Activated CD4-positive, alpha-beta T cell treated with anti-CD3 and anti-CD28 coated beads for 4 hours (primary cell): ENCODE measurements at places on chromosomes 6 and 20.
A peak's percentile ranks its signal among the peaks of the same experiment; 100 is the strongest.

DNA sequence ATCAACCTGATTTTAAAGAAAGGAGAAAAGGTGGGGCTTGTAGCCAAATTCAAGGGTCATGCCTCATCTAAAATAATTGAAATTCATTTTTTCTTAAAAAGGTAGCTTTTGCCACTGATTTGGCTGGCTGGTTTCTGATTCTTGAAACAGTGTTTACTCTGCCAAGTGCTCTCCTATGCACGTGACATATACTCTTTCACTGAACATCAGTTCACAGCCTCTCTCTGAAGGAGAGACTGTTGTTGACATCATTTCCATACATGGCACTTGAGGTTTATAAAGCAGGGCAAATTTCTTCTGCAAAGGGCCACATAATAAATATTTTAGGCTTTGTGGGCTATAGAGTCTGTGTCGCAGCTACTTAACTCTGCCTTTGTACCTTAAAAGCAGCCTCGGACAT, 40.4 kb upstream of the DOK5 start:
- DNase-seq: no peak

DNA sequence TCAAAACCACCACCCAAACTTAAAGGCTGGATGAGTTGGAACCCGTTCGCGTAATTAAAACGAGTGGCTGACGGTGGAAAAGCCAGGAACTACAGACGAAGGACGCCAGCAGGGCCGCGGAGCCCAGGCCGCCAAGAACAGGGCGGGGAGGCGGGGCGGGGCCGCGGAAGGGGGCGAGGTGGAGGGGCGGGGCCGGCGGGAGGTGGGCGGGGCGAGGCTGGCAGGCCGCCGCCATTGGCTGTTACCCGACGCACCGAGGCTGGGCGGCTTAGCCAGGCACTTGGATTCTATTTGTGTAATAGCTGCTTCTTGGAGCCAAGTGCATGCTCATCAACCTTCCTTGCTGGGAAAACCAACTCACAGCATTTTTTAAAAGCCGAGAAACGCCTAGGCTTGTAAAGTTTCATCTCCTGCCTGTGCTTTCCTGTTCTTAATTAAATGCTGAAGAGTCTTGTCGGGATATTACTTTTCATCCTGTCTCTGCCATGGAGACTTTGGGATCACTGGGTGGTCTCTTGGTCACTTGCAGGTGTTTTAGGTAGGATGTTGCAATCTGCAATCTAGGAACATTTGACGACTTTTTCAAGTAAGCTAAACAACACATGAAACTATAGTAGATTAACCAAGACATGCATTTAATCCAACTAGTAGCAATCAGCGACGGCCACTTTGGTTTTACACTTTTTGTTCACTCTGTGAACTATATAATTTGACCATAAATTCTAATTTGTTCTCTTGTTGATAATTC, 245.0 kb downstream of the ARID1B start:
- peak; percentile 84 for DNase-seq

- peak; percentile 5 for DNase-seq
Measured at GRCh38 chr6:160667639-160668481, 3.8 kb upstream of the LPA start.

GRCh38 chr6:68726992-68727391, 91.9 kb downstream of the ADGRB3 start:
- no peak for DNase-seq

- peak; percentile 7 for DNase-seq
Measured at GRCh38 chr20:47296950-47297349, 59.5 kb downstream of the ZMYND8 start.

- no peak for DNase-seq
Measured at GRCh38 chr6:92826633-92827032, 592.7 kb downstream of the EPHA7 start.

DNA sequence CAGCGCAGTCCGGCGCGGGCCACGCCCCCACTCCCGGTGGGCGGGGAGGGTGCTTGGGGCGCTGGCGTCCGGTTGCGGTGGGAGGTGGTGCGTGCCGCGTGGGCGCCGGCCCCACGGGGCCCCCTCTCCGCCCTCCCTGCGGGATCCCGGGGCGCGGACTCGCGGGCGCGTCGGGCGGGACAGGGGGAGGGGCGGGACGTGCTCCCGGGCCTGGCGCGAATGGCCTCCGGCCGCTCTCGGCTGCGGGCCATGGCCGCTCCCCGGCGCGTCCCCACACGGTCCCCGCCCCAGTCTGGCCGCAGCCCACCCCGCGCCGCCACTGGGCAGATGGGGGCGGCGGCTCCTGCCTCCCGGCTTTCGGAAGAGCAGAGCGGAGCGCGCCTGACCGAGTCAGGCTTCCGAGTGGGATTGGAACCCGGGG, 771 bp upstream of the PPP1R3G start:
- DNase-seq: no peak

- no peak for DNase-seq
Measured at GRCh38 chr6:28232785-28233184, 7.7 kb downstream of the ZSCAN9 start.

GRCh38 chr6:124482071-124482491, 480.2 kb upstream of the RNF217 start:
- DNase-seq: no peak

DNA sequence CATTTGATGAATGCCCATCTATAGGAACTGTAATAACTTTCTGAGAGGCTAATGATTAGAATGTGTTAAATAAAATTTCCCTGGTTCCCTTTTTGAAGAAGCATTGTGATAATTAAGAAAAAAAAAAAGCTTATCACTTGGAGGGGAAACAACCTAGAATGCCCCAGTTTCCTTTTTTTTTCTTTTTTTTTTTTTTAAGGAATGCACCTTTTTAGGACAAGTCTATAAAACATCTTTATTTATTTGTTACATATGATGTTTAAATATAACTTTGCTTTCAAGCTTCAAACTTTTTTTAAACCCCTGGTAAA, 7.3 kb upstream of the MRPS10 start:
- DNase-seq: no peak

- DNase-seq: no peak
Measured at GRCh38 chr6:142376800-142377496, 75.1 kb downstream of the ADGRG6 start.

GRCh38 chr6:132792510-132792909, 5.9 kb downstream of the SLC18B1 start:
- DNase-seq: no peak

GRCh38 chr20:25196786-25197120, 1.2 kb downstream of the ENTPD6 start:
- no peak for DNase-seq

- DNase-seq: no peak
Measured at GRCh38 chr20:33147299-33147698, 20.7 kb upstream of the BPIFA2 start.

- DNase-seq: no peak
Measured at GRCh38 chr6:3447005-3447404, 9.8 kb downstream of the SLC22A23 start.

GRCh38 chr6:152748843-152749242, 1.8 kb upstream of the VIP start:
- DNase-seq: no peak

GRCh38 chr20:36267605-36268381, 31.5 kb downstream of the AAR2 start:
- no peak for DNase-seq

- DNase-seq: no peak
Measured at GRCh38 chr6:42226161-42226611, 8.5 kb upstream of the MRPS10 start.

DNA sequence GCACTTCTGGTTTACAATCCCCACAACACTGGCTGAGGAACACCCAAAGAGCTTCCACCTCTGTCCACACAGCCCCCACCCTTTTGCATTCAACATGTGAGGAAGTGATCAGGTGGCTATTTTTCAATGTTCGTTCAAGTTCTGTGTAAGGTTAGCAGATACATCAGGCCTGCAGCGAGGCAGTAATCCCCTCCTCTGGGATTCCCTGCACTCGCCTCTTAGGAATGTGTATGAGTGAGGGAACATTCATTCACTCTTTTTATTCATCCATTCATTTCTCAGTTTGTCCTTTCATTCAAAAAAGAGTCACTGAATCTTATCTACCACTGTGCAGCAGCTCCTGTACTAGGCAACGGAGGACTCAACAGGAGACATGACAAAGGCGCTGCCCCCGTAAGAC, 236.4 kb upstream of the PRDM1 start:
- DNase-seq: no peak

- DNase-seq: no peak
Measured at GRCh38 chr6:143746202-143747119, 68.7 kb downstream of the PHACTR2 start.
